ENCODE measurements at places on chromosomes 7 and 10.

- DNase-seq, result no peak
Observed at GRCh38 chr7:68865351-68866199, 732.7 kb upstream of the AUTS2 start.

DNA sequence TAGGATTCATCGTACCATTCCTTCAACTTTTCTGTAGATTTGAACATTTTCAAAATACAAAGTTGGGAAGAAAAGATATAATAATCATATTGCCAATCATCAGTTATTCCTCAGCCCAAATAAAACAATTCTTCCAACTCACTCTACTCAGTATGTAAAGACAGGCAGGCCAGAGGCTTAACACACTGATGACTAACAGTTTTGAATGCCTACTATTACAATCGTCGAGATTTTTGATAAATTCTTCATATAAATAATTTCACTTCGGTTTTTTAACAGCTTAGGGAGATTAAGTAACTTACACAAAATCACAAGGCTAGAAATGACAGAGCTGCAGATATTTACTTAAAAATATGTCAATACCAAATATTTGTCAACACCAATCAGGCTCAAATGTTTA lies 17.6 kb downstream of the CYTH3 start:
- DNase-seq, result no peak

DNA sequence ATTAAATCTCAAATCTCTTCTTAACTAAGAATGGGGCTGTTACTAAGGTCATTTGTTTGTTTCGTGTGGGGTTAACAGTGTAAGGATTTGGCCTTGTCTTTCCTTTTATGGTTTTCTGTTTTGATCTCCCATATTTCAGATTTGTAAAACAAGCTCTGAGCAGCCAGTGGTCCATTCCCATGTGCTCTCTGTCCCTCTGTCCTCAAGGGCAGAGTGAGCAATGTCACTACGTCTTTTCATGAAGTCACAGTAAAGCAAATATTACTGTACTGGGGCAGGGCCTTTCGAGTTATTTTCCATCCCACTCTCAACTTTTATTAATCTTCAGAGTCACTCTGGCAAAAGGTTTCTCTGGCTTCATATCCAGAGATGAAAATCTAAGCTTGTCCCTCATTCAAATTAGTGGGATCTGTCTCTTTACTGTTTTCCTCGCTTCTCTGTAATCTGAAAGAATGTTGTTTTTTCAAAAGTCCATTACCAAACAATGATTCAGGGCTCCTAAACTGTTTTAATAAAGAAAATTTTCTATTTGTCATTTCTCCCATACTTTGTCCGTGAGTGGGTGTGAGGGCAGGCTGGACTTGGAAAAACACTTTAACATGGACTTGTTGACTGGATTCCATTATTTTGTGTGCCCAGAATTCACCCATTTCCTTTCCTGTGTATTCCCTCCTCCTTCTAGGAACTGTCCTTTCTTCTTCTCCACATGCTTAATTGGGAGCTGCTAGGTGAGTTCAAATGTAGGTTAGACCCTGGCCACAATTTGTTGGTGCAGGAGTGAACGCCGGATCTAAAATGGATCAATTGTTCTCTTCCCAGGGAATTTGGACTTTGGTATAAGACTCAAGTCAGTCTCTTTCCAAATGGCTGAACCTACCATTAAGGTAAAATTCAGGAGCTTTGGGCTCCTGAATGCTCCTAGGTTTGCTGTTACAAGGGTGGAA lies 42.1 kb upstream of the NAMPT start:
- no peak for DNase-seq

- no peak for DNase-seq
Observed at GRCh38 chr7:115831371-115831770, 199.2 kb downstream of the TFEC start.

GRCh38 chr10:72904806-72905205 lies 11.3 kb downstream of the OIT3 start:
- DNase-seq, result no peak

GRCh38 chr10:26448706-26449435 lies 10.7 kb downstream of the APBB1IP start:
- no peak for DNase-seq
